Right ventricle myocardium inferior (tissue), 1 donor: ENCODE measurements at places on chromosomes 6 and 20.

DNA sequence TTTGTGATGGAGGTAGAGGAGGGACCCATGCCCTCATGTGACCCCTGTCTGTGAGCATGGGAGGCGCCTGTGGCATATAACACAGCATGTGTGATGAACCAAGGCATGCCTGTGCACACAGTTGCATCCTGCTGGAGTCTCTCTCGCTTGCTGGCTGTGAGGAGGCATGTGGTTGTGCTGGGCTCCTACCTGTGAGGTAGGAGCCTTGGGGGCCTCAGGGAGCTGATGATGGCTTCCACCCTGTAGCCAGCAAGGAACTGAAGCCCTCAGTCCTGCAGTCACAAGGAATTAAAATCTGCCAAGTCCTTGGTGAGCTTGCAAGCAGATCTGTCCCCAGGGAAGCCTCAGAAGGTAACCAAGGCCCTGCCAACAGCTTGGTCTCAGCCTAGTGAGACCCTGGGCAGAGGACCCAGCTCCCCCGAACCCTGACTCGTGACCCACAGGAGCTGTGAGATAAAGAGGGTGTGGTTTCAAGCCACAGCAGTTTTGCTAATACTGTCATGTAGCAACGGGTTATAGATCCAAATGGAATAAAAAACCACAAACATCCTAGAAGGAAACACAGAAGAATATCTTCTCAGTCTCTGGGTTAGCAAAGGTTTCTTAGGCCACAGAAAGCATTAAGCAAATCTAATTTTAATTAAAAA lies 145.7 kb downstream of the WDR27 start:
- no peak for DNase-seq

GRCh38 chr20:51666126-51666525 lies 102.1 kb downstream of the ATP9A start:
- no peak for DNase-seq

DNA sequence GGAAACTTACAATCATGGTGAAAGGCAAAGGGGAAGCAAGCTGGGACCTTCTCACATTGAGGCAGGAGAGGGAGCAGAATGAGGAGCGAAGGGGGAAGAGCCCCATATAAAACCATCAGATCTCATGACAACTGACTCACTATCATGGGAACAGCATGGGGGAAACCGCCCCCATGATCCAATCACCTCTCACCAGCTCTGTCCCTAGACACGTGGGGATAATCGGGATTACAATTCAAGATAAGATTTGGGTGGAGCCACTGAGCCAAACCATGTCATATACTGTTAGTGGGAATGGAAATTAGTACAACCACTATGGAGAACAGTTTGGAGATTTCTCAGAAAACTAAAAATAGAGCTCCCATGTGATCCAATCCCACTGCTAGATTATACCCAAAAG lies 163.7 kb downstream of the MANEA start:
- DNase-seq: no peak

DNA sequence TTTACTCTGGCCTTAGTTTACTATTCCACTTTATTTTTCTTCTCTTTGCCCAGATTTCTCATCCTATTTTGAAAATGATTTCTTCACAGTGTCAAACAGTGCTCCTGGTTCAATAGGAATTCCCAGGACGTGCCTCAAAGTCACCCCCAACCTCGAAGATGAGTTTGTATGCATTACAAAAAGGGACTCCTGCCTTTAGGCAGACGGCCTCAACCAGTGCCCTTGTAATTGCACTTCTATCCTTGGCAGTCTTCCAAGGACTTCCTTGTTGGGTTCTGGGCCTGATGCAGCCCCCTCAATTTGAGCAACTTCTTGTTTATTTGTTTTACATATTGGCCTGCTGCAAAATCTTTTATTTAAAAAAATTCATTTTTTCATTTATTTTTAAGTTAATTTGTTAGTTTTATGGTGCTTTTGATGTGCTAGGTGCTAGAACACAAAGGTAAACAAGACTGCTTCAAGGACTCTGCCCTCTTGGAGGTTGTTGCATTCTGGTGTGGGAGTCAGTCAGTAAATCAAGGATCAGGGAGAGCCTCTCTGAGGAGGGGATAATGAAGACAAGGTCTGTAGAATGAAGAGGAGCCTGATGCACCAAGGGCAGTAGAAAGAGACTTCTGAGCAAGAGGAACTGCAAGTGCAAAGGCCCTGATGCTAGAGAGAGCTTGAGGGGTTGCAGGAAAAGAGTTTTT lies 181.5 kb upstream of the LAMP5 start:
- no peak for DNase-seq

DNA sequence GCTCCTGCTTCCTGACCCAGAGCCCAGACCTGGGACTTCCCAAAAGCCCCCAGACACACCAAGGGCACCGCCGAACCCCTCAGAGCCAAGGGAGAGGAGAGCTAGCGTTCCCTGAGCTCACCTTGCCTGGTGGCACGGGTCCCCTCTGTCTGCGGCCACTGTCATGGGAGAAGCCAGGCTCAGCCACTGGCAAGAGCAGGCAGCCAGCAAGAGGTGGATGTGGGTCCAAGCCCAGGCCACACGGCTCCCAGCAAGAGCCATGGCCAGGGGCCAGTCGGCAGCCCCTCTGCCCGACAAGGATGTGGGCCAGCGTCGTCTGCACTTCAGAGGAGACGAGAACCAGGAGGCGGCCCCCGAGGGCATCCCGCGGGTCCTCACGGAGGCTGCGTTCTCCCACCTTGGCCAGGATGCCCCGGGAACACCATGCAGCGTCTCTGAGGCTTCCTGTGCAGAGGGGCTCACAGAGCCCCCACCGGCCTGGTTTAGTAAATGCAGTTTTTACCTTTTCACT lies 2.2 kb upstream of the PPDPF start:
- DNase-seq: peak; percentile 66

- DNase-seq: no peak
Observed at GRCh38 chr20:33250666-33251065, 14.9 kb downstream of the BPIFA1 start.

DNA sequence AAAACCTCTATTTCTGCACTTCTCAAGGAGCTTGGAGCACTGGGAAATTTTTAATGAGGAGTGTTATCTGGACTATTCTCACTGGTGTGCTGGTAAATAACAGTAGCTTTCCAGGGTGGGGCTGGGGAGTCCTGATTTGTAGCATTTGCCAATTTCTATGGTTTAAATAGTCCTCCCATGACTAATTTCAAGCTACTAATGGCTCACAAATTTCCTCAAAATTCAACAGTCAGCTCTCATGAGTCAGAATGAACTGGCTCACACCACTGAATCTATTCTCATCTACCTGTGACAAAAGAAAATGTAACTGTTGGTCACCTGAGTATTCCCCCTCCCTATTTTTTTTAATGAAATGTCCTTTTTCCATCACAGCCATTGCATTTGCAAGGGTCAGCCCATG lies 449.6 kb downstream of the KIF16B start:
- no peak for DNase-seq

- DNase-seq: no peak
Observed at GRCh38 chr20:32560989-32561830, 23.9 kb downstream of the NOL4L start.
